ENCODE measurements at places on chromosomes 5 and 9.

- peak; percentile 81 for DNase-seq
Measured at GRCh38 chr5:145347026-145347616, 488.0 kb downstream of the PRELID2 start.

- DNase-seq, result peak; percentile 78
Measured at GRCh38 chr5:40223884-40224402, 455.8 kb upstream of the PTGER4 start.

DNA sequence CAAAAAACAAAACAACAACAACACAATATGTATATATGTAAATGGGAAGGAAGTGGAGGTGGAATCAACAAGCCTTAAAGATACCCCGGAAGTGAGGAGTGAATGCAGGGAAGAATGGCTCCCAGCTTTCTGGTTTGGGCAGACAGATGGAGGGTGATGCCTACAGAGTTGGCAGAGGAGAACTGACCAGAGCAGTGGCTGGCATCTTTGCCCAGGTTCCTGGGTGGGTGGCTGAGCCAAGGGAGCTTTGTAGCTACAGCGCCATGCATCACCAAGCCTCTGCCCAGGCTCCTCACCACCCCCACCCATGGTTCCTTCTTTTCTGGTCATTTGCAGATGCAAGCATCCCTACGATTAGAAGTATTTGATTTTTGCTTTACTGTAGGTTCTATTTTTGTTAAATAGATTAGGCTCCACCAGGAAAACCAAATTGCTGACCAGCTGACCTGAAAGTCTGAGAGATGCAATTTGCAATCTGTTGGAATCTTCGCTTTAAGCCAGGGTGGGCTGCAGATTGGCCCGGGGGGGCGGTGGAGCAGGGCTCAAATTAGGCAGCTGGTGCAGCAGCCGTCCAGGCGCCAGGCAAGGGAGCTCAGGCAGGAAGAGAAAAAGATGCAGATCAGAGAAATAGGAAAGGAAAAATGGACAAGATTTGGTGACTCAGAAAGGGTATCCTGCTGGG lies 163.3 kb upstream of the TBC1D2 start:
- DNase-seq, result no peak

DNA sequence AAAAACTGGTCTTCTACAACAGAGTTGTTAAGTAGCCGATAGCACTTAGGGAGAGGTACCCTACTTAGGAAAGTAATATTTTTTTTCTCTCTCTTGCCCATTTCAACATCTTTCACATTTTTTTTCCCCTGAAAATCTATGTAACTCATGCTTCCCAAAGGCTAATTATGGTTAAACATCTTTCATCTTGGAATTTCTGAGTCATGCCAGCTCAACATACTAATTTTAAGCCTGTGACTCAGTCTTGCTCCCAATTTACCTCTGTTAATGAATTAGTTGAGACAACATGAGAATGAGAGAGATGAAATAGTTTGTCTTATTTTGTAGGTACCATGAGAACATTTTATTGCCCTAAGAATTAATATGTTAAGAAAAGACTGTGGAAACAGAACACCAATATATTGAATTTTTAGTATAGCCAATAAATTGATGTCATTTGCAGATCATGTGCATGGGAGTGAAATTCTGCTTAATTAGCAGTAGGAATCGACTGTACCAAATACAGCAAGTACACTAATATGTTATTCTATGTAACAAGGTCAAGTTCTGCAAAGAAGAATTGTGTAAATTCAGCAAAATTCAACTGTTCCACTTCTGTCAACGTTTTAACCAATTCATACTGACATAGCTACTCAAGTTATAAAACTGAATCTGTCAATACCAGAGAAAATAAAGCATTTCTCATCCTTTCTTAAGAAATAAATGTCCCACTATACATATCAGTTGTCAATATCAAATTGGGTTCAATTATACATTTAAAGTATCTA lies 550.0 kb downstream of the PTPRD start:
- no peak for DNase-seq

All from osteoblast (primary cell).